ENCODE measurements at places on chromosomes 2 and 18.

DNA sequence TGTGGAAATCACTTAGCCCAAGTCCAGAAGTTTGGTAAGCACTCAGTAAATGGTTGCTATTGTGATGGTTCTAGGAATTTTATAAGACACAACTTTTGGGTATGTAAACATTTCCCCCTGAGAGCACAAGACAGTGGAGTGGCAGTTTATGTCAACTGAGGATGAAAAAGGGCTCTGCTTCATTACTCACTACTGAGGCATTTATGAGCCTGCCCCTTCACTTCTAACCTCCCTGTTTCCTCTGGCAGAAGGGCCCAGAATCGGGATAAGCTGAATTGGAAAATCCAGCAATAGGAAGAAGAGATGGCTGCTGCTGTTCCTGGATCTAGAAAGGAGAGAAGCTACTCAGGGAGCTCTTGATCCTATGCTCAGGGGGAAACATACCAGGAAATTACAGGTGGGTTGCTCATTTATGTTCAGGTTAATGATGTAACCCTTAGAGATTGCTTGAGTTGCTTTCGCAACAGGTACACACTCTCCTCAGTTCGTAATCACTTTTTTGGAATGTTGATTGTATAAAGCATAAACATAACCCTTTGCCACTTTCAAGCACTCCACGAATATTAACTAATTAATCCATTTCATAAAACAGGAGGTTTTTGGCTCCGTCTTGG lies 46.3 kb downstream of the ADCYAP1 start:
- DNase-seq = no peak

GRCh38 chr18:26821181-26821580 lies 44.3 kb downstream of the AQP4 start:
- DNase-seq = no peak

- no peak for DNase-seq
These were observed 7.9 kb upstream of the CKAP2L start for GRCh38 chr2:112772322-112772721.

DNA sequence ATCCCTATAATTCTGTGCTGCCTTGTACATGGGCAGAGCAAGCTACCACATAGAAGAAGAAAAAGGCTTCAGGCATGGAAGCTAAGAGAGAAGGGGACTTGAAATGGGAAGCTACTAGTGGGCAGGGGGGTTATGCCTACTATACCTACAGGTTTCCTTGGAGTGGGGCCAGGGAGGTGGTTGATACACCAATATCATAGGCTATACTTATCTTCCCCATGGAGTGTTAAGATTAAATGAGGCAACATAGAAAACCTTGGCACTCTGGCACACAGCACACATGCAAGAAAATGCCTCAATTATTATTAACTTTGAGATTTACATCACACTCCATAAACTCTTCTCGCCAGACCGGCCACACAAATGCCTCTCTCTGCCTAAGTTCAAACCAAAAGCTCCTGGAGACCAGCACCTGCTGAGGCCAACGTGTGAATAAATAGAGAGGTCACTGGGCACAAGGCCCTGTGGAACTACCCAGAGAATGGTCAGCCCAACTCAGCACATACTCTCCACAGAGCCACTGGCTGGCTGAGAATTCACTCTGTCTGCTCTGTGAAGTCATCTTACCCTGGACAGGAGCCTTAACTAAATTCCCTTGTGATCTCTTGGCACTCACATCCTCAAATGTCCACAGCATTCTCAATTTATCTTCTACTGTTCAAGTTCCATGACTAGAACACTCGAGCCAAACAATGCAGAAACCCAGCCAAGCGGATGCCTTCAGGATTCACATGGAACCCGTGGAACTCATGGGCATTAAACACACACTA lies 498.7 kb downstream of the BCL11A start:
- no peak for DNase-seq

GRCh38 chr2:30801821-30802455 lies 5.3 kb downstream of the CAPN13 start:
- DNase-seq = no peak

Data from stimulated activated CD4-positive, alpha-beta T cell treated with anti-CD3 and anti-CD28 coated beads, Interleukin-1b, Interleukin-23, amount 100 ng/mL, for 1 hour (primary cell).